ENCODE measurements at places on chromosomes 6 and 20. TPM values are rescaled to one million over a fixed set of nuclear protein-coding genes. Genes with fewer than 3 reads are reported as not detected.

GRCh38 chr6:129651291-129651691 is 58.7 kb downstream of the ARHGAP18 start:
- DNase-seq: no peak

DNA sequence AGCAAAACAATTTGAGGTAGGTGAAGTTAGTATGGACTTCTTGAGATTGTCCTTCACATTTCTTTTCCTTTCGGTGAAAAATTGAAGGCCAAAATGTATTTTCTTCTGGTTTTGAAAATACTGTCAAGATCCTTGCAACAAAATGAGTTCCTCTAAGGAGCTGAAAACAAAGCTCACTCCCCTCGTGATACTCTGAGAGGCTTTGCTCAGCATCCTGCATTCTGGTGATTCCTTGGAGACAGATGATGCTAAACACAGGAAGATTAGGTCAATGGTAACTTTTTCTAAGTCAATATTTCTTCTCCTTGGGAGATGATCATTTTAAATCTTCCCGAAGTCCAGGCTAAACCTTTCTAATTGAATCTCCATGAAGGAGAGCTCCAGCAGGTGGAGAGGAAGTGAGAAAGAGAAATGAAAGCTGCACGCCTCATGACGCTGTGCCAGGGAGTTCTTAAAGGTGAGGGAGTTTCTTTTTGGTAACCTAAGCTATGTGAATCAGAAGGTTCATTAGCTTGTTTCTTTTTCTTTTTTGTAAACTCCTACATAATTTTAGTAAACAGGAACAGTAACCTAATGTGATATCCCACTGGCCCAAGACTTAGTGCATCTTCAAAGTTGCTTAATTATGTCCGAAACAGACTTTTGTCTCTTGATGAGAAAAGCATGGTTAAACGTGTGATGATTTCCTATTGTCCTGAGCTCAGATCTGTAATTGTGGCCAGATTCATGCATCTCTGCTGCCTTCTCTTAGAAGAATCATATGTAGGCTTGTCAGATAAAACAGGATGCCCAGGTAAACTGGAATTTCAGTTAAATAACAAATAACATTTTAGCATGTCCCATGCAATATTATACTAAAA is 15.0 kb downstream of the ESR1 start:
- no peak for DNase-seq

DNA sequence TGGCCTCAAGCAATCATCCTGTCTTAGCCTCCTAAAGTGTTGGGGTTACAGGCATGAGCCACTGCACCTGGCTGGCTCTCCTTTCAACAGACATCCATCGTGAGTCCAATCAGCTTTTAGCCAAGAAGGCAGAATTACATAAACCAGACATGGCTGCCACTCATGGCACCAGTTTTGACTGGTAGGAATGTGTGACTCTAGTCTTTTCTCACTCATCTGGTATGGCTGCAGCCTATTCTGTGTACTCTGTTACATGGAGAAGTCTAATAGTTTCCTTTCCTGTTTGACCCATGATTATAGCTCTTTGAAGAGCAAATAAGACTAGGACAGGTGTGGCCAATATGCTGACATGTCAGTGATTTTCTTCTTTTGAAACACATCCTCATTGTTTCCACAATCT is 27.0 kb upstream of the RNF144B start:
- no peak for DNase-seq

DNA sequence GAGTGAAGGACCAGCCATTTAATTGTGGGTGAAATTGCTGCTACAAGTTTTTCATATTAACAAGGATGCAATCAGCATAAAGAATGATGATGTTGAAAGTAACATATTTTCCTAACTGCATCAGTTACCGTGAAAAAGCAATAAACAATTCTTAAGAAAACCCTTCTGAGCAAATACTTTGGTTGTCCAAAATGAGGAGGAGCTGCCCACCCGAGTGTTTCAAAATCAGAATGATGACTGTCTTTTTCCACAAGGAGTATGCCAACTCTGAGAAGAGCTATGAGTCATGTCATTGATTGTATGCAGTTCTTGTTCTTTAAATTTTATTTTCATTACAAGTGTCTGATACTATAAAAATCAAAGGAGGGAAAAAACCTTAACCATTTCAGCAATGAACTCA is 470.5 kb downstream of the COL12A1 start:
- no peak for DNase-seq

DNA sequence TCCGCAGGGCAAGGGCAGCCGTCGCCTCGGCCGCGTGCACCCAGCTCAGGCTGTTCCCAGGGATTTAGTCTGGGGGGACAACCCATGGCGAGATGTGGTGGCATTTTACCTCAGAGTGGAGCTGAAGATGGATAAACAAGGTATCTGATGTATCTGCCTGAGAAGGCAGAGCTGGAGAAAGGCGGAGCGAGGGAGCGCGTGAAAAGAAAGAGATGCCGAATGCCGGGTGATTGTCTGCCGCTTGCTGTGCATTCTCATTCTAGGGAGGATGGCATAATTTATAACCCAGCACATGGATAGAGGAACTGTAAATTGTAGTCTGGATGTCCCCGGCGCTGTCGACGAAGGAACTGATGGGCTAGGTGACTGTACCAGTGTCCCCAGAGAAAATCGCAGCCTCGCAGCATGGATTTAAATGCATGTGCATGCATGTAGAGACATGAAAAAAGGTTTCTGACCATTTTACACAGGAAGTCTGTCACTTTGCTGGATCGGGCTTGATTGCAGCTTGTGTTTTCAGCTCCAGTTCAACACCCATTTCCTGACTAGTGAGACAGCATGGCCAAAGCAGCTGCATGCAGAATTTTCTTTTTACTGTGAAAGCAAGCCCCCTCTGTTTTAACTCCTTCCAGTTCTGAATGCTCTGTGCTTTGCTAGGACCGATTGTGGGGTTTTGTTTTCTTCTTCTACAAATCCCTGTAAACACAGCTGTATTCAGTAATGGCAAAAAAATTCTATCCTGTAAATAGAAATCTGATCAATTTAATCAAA is 149.7 kb downstream of the PRL start:
- no peak for DNase-seq

- DNase-seq: no peak
Measured at GRCh38 chr6:163384510-163384909, 30.0 kb upstream of the QKI start.

DNA sequence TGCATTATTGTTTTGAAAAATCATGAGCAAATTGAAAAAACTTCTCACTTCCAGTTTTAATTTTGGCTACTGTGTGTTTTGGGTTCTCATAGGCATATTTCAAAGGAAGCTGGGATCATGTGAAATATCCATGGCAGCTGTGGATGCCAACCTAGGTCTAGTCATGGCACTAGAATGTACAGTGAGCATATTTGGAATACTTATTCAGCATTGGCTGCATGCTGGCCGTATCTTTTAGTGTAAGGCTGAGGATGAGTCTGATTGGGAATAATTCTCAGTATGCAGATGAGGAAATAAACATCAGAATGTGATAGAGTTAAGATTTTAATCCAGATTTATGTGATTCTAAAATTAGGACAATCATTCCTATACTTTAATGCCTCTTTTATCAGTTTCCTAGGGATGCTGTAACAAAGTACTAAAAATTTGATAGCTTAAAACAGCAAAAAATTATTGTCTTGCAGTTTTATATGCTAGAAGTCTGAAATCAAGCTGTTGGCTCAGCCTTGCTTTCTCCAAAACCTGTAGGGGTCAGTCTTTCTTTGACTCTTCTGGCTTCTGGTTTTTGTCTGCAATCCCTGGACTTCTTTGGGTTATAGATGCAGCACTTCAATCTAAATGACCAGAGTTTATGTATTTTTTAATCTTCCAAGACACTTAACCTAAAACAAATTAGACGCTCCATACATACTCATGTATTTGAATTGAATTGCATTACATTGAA is 37.7 kb upstream of the DEFB112 start:
- no peak for DNase-seq

- no peak for DNase-seq
Measured at GRCh38 chr20:46640044-46640443, 11.2 kb downstream of the SLC13A3 start.

- no peak for DNase-seq
Measured at GRCh38 chr20:58894652-58895447, 42.3 kb downstream of the GNAS start.

GRCh38 chr6:8400663-8401062 is 34.7 kb downstream of the SLC35B3 start:
- no peak for DNase-seq

DNA sequence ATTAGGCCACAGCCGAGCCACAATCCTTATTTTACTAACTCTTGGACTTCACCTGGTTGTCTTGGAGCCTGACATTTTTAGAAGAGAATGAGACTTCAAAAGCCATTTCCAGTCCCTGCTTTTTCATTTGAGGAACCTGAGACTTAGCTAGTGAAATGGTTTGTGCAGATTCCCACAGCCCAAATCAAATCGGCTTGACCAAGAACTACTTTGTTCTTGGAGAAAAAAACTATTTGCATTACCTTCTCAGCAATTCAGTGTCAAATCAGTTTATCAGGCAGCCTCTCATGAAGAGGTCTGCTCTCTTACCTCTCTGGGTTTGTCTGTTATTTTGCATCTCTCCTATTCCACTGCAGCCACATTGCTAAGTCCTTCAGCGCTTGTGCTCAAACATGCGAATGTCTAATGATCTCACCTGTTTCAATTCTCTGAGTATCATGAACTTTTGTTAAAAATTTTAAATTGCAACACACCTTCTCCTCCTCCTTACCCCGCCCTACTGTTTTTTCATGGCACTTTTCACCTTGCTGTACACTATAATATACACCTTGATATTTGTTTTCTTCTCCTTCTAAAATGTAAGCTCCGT is 573 bp upstream of the IFNGR1 start:
- DNase-seq: no peak

DNA sequence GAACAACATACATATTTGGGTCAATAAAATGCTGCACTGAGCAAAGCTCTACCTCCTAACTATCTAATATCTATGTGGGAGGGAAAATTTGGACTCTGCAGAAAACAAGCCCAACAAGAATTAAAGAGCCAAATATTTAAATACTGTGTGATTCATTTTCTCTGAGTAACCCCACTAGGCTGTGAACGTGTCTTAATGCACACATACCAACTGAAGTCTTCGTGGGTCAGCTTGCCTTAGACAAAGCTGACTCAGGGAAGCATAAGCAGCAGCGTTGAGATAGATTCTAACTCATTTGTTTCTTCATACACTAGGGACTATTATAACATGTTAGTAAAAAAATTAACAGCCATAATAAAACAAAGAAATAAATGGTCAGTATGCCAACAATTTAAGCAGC is 114.3 kb downstream of the GJA1 start:
- no peak for DNase-seq

GRCh38 chr6:62146954-62147853 is 138.8 kb downstream of the KHDRBS2 start:
- DNase-seq: no peak

GRCh38 chr6:112800439-112800838 is 453.3 kb downstream of the RFPL4B start:
- no peak for DNase-seq

DNA sequence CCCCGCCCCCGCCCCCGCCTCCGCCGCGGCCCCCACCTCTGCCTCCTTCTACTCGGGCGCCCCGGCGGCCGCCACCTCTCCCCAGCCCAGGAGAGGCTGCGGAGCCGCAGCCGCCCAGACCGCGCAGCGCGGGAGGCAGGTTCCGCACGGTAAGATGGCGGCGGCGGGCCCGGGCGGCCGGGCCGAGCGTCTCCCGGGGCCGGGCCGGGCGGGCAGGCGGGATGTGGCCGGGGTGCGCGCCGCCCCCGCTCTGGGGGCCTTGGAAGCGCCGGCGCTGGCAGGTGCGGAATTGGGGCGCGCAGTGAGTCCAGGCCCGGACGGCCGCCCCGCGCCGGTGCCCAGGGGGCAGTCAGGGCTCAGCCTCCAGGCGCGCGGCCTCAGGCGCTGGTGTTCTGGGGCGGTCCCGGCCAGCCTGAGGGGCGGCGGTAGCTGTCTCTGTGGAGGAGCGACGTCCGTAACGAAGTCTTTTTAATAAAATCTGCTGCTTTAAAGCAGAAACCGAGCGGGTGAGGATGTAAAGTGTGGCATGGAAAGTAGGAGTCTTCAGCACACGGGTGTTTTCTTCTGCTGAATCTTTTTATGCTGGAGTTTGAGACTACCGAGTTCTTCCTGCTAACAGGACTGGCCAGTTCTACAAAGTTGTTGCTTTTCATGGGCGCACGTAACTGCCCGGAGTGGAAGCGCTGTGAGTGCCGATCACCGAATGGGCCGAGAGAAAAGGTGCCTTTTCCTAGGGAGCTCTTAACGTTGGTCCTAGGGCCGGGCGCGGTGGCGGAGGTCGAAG is at the start of gene GID8:
TSS of gene GID8 (plus strand) at position 43 of the 784 bp plus-strand sequence. CDS start 3,356 bp downstream, outside the sequence.
- DNase-seq: peak; percentile 43

DNA sequence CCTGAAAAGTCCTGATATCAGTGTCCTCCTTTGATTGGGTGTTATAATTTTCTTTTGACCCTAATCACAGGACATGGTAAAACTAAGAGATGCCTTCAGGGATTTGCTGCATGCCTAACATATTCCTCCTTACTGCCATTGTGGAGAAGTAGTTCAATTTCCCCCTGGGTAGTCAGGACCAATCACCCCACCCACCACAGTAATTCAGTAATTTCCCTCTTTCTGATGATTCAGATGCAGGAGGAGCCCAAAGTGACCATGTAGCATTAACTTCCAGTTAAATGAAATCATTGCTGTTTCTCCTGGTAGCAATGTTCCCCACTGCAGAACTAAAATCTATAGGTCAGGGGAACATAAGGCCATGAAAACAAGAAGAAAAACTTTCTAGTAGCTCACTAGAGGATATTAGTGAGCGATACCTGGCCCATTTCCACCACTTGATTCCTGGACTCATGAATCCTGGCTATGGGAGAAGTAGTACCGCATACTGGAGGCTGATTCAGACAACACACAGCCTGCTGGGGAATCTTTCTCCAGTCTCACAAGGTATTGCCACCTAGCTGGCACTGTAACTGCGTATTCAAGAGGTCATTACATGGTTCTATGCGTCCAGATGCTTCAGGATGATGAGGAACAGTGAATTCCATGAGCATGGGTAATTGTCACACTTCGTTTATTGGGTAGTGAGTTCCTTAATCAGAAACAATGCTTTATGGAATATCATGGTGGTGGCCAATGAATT is 561.2 kb downstream of the HAO1 start:
- DNase-seq: no peak

- no peak for DNase-seq
Measured at GRCh38 chr6:53440336-53440945, 91.7 kb upstream of the ELOVL5 start.

DNA sequence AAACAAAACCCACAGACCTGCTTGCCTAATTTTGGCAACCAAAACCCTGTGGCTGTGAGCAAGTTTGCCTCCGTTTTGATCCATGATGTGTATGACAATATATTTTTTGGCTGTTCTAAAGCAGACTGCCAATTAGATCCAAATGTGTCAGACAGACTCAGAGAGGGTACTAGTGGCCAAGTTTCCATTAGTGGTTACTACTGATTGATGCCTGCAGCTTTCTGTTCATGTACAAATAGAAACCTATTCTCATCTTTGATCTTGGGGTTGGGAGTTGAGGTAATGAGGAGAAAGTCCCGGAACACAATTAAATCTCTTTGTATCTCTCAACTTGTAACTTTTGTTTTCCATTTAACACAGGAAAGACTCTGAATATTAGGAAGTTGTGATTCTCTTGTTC is 100.9 kb downstream of the RNF144B start:
- DNase-seq: no peak

OR2J3 gene
- not detected for total RNA-seq

PXT1 gene
- not detected for total RNA-seq

NCOA5 gene
- total RNA-seq: 69.5 TPM

SFTA2 gene
- total RNA-seq: not detected

GPR6 gene
- total RNA-seq: not detected

SIRPD gene
- not detected for total RNA-seq

CST2 gene
- not detected for total RNA-seq

FAM217A gene
- total RNA-seq: not detected

FKBP1C gene
- total RNA-seq: 1.5 TPM

MCHR2 gene
- not detected for total RNA-seq

KIF25 gene
- total RNA-seq: 0.72 TPM

POU5F1 gene
- not detected for total RNA-seq

All from neural crest cell (in vitro differentiated cells).